Suprapubic skin (tissue), 4 donors: ENCODE measurements at places on chromosomes 3 and 15.

DNA sequence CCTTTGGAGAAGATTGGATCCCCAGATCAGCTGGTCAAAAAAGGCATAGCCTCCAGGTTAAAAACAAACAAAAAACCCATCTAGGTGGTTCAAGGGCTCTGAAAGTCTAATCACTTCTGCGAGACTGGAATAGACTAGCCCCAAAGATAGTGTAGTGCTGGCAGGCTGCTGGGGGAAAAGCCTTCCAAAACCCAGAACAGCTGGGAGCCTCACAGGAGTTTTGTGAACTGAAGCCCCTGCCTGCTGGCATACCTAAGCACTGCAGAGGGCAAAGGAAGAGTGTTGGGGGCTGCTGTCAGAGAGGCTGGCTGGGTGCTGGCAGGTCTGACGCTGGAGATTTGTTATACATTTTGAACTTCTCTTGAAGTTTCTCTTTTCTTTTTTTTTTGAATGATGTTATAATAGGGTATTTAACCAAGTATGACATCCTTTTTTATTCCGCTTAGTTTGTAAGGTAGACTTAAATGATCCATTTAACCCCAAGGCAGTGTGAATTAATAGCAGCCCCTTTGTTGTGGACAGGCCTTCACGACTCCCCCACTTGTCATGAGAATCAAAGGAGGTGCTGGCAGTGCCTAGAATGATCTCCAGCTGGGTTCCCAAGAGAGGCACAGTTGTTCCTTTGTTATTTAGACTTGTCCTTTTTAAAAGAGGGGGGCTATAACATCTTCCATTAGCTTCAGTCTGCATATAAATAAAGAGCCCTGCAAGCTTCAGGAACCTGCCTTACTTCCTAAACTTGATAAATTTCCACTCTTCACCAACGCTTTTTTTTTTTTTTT lies 53.9 kb downstream of the CRTC3 start:
- no peaks in the 10 kb centered on the region for H3K27me3 ChIP-seq
- H3K4me3 ChIP-seq, result no peak overlapping the region
- DNase-seq, result no peak
- no peaks in the 10 kb centered on the region for H3K36me3 ChIP-seq
- no peak overlapping the region for H3K27ac ChIP-seq

- no peak overlapping the region for H3K27ac ChIP-seq
- no peaks in the 10 kb centered on the region for H3K4me1 ChIP-seq
- H3K4me3 ChIP-seq, result no peak overlapping the region
- H3K36me3 ChIP-seq, result no peaks in the 10 kb centered on the region
- no peaks in the 10 kb centered on the region for H3K27me3 ChIP-seq
- no peak for DNase-seq
Measured at GRCh38 chr15:58564981-58565380, 133.2 kb downstream of the LIPC start.

DNA sequence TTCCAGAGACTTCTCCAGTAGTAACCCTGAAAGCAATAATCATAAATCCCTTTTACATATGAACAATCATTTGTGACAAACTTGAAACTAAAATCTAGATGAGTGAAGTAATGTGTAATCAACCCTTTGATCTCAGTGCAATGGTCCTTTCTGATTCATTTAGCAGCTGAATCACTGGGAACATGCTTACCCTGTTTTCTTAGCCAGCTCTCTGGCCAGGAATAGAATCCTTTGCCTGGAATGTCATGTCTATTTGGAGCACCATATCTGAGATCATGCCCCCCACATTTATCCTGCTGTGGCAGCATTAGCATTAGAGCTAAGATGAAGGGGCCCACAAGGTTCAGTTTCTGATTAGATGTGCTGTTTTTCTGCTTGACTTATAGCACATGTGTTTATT lies 309.8 kb downstream of the OXSM start:
- no peaks in the 10 kb centered on the region for H3K36me3 ChIP-seq
- H3K27ac ChIP-seq, result no peak overlapping the region
- H3K27me3 ChIP-seq, result no peaks in the 10 kb centered on the region
- H3K4me3 ChIP-seq, result no peak overlapping the region
- DNase-seq, result no peak
- no peaks in the 10 kb centered on the region for H3K4me1 ChIP-seq

GRCh38 chr15:51341366-51342226 lies at the start of gene GLDN:
TSS of gene GLDN (plus strand) at chr15:51341655. CDS start at chr15:51341685, 30 bp downstream.
- peaks cover 17% of the 10 kb centered on the region for H3K27me3 ChIP-seq
- H3K36me3 ChIP-seq, result no peaks in the 10 kb centered on the region
- peak within 1 kb of the TSS; percentile 69 for H3K27ac ChIP-seq
- peak; percentile 77 for DNase-seq

- H3K4me1 ChIP-seq, result no peaks in the 10 kb centered on the region
- H3K27ac ChIP-seq, result no peak overlapping the region
- no peaks in the 10 kb centered on the region for H3K27me3 ChIP-seq
- H3K36me3 ChIP-seq, result no peaks in the 10 kb centered on the region
- H3K4me3 ChIP-seq, result no peak overlapping the region
Measured at GRCh38 chr3:11900824-11901223, 54.1 kb upstream of the TAMM41 start.

DNA sequence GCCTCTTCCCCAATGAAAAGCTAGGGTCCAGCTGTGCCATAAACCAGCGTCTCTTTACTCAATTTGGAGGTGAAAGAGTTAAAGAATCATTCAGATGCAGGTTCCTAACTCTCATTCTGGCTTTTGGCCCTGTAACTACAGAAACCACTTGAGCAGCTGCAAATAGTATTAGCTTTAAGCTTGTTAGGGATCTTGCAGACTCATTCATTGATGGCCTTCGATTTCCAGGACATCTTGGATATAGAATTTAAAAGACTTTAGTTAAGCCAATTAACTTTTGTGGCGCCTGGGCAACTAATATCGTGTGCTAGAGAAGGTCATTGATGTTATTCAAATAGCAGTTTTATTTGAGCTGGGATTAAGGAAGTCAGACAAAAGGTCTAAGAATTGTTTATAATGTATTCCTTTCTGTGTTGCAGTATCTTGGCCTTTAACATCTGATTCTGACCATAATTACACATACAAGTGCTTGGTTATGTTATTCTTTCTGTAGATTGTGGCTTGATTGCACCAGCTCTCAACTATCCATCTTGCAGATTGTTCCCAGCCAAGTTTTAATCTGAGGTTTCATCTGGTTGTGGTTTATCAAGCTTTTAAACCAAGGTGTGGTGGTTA lies 185.3 kb downstream of the CACNA2D3 start:
- no peaks in the 10 kb centered on the region for H3K27me3 ChIP-seq
- no peak overlapping the region for H3K27ac ChIP-seq
- H3K4me1 ChIP-seq, result no peaks in the 10 kb centered on the region
- H3K4me3 ChIP-seq, result no peak overlapping the region
- H3K36me3 ChIP-seq, result no peaks in the 10 kb centered on the region

- DNase-seq, result no peak
- no peak overlapping the region for H3K4me3 ChIP-seq
- no peaks in the 10 kb centered on the region for H3K4me1 ChIP-seq
- no peak overlapping the region for H3K27ac ChIP-seq
Measured at GRCh38 chr15:77688693-77689092, 56.0 kb upstream of the LINGO1 start.

DNA sequence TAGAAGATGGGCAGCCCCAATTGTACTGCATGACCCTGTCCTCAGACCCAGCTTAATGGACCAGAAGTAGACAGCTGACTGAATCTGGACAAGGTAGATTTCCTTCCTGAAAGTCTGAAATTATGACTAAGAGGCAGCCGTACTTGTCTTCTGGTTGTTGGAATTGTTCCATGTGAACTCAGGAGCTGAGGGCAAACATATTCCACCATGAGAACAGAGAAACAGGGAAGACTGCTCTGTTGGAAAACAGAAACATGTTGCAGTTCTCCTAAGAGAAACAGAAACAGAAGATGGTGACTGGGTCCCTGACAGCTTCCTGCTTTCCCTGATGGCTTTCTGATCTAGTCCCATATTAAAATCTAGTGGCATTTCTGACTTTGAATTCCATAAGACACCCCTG lies 24.1 kb downstream of the POPDC2 start:
- H3K27me3 ChIP-seq, result no peaks in the 10 kb centered on the region
- no peaks in the 10 kb centered on the region for H3K36me3 ChIP-seq
- H3K4me1 ChIP-seq, result peaks cover 23% of the 10 kb centered on the region
- no peak overlapping the region for H3K27ac ChIP-seq
- DNase-seq, result no peak

- H3K4me3 ChIP-seq, result no peak overlapping the region
- no peak overlapping the region for H3K27ac ChIP-seq
- H3K27me3 ChIP-seq, result no peaks in the 10 kb centered on the region
- peaks cover 29% of the 10 kb centered on the region for H3K4me1 ChIP-seq
Measured at GRCh38 chr15:101618076-101618475, 34.1 kb downstream of the TM2D3 start.

GRCh38 chr15:66040211-66040892 lies 171.1 kb downstream of the RAB11A start:
- peaks cover 10% of the 10 kb centered on the region for H3K4me1 ChIP-seq
- H3K4me3 ChIP-seq, result no peak overlapping the region
- H3K27ac ChIP-seq, result no peak overlapping the region

DNA sequence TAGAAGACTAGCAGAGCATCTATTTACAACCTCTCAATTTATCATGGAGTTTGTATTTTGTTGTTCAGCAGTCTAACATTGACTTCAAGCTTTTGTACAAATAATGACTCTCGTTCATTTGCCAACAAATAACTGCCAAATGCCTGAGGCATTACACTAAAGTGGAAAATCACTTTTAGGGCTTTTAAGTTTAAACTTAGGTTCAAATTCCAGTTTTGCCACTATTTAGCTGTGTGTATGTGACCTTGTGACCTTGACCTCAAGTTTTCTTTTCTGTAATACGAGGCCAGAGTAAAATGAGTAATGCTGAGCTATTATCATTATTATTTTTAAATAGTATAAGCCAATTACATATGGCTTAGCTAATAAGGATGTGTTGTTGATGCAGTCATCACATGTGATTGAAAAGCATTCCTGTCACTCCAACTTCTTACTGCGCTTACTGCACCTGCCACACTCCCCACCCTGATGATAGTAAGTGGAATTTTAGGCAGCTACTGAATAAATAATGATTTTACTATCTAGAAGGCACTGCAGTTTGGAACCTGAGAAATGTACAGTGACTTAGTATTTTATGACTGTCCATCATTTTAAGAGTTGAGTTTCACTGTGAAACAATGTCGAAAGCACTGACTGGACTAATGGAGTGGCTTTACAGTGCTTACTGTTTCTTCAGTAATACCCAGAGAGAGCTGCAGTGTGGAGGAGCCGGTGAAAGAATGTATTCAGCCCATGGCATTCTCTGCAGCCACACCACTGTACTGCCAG lies 16.3 kb downstream of the ARL8B start:
- no peaks in the 10 kb centered on the region for H3K27me3 ChIP-seq
- DNase-seq, result no peak
- H3K4me1 ChIP-seq, result peaks cover 67% of the 10 kb centered on the region
- no peak overlapping the region for H3K27ac ChIP-seq

DNA sequence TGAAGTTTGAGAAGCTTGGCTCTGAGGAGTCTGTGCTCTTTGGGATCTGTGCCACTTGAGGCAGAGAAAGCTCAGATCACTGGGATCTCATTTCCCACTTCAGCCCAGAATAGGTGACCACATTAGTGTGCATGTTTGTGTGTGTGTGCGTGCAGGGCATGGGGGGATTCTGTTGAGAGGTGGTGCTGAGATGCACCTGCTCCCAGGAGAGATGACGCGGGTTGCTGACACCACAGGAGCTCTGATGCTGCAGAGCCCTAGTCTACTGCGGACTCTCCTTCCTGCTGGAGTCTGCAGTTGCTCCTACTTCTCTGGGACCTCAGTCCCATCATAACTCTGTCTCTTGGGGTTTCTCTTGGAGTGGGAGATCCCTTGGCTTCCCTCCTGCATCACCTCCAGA lies 14.7 kb upstream of the CTXND1 start:
- H3K27ac ChIP-seq, result no peak overlapping the region
- H3K36me3 ChIP-seq, result no peaks in the 10 kb centered on the region
- no peaks in the 10 kb centered on the region for H3K4me1 ChIP-seq
- no peak overlapping the region for H3K4me3 ChIP-seq
- no peak for DNase-seq

DNA sequence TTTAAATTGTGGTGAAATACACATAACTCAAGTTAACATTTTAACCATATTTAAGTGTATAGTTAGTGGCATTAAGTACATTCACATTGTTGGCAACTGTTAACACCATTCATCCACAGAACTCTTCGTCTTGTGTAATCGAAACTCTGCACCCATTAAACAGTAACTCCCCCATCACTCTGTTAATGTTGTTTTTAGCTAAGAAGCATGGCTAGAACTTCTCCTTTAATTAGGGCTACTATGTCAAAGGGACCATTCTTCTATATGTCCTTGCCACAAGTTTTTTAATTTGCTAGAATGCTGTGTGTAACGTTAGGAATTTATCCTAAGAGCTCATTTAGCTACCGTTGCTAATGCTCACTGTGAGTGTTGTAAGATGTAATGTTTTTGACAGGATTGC lies 60.6 kb downstream of the MAP2K5 start:
- no peaks in the 10 kb centered on the region for H3K4me1 ChIP-seq
- no peaks in the 10 kb centered on the region for H3K27me3 ChIP-seq
- DNase-seq, result no peak
- no peak overlapping the region for H3K27ac ChIP-seq

DNA sequence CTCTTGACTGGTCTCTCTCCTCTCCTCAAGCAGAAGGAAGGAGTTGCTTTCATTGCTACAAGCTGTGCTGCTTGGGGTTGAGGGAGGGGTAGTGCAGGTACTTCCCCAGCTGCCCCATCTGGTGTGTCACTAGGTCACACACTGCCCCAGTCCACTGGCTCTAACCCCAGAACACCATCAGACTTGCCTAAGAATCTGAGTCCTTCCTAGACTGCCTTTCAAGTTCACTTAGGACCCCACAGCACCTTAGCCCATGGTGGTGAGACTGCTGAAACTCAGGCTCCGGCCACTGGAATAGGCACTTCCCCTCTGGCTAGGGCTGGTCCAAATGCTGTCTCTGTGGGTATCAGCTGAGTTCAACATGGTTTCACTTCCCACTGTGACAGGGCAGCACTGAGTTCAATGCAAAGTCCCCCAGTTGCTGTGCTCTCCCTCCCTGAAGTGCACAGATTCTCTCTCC lies 279.7 kb upstream of the GOLGA6L4 start:
- no peaks in the 10 kb centered on the region for H3K4me1 ChIP-seq
- no peak for DNase-seq
- no peaks in the 10 kb centered on the region for H3K27me3 ChIP-seq
- H3K27ac ChIP-seq, result no peak overlapping the region
- no peaks in the 10 kb centered on the region for H3K36me3 ChIP-seq
- no peak overlapping the region for H3K4me3 ChIP-seq

DNA sequence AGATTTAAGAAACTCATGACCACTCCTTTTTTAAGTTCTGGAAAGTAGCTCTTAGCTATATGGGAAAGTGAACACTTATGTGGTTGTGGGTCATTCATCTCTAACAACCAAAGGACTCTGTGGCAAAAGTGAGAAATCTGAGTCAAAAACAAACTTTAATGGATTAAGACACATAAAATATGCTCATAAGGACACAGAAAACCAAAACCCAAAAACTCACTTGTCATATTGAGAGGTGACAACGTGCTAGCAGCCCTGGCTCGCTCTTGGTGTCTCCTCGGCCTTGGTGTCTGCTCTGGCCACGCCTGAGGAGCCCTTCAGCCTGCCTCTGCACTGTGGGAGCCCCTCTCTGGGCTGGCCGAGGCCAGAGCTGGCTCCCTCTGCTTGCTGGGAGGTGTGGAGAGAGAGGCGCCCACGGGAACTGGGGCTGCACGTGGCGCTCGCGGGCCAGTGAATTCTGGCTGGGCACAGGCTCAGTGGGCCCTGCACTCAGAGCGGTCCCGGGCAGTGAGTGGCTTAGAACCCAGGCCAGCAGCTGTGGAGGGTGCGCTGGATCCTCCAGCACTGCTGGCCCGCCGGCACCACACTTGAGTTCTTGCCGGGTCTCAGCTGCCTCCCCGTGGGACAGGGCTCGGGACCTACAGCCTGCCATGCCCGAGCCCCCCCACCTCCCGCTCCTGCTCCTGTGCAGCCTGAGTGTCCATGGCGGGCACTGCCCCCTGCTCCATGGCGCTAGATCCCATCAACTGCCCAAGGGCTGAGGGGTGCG lies 30.3 kb upstream of the SKIL start:
- no peak overlapping the region for H3K27ac ChIP-seq
- no peaks in the 10 kb centered on the region for H3K27me3 ChIP-seq
- H3K4me3 ChIP-seq, result no peak overlapping the region
- H3K4me1 ChIP-seq, result peaks cover 4% of the 10 kb centered on the region
